ENCODE measurements at places on chromosomes 7 and 10. TPM values are rescaled to one million over a fixed set of nuclear protein-coding genes. Genes with fewer than 3 reads are reported as not detected.

The PRSS1 gene
- not detected for total RNA-seq

The LIPJ gene
- total RNA-seq = not detected

The SLC16A9 gene
- 1.5 TPM for total RNA-seq

The PCGF5 gene
- 27.5 TPM for total RNA-seq

The PSPH gene
- 35.1 TPM for total RNA-seq

The SEMA4G gene
- 6.9 TPM for total RNA-seq

The ABHD11 gene
- total RNA-seq = 14.3 TPM

The ACSL5 gene
- total RNA-seq = 22.5 TPM

The UCN3 gene
- not detected for total RNA-seq

The CALHM1 gene
- not detected for total RNA-seq

The AIFM2 gene
- total RNA-seq = 2.3 TPM

The GHRHR gene
- total RNA-seq = not detected

DNA sequence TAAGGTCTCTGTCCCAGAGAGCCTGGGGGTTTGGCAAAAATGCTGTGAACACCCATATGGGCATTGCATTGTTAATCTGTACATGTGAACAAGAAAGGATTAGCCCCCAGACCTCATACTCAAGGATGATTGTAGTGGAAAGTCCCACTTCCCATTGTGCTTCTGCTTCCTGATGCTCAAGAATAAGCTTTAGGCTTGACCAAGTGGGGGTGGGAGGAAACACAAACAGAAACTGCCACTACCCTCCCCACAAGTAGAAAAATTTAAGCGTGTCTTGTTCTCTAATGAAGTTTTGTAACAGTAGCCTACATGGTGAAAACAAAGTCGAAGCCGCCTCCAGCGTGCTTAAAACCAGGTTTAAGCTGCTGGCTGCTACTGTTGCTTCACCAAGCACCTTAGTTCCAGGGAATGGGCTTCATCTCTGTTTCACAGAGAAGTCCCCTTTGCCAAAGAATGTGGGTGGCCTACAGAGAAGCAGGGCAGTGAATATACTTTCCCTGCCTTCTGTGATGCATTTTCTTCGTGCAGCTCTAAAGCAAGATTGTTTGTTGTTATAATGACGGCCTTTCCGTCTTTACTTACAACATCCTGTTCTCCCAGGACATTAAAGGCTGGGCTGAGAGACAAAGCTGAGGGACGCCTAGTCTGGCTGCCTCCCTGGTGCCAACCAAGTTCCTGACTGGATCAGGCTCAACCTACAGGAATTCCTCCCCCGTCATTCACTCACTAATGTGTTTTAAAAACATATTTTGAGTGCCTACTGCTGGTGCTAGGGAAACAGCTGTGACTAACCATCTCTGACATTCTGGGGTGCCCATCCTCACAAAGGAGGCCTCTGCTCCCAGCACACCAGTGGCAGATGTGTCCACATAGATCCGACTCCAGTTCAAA, 32.1 kb upstream of the CCSER2 start:
- DNase-seq = peak; percentile 87

DNA sequence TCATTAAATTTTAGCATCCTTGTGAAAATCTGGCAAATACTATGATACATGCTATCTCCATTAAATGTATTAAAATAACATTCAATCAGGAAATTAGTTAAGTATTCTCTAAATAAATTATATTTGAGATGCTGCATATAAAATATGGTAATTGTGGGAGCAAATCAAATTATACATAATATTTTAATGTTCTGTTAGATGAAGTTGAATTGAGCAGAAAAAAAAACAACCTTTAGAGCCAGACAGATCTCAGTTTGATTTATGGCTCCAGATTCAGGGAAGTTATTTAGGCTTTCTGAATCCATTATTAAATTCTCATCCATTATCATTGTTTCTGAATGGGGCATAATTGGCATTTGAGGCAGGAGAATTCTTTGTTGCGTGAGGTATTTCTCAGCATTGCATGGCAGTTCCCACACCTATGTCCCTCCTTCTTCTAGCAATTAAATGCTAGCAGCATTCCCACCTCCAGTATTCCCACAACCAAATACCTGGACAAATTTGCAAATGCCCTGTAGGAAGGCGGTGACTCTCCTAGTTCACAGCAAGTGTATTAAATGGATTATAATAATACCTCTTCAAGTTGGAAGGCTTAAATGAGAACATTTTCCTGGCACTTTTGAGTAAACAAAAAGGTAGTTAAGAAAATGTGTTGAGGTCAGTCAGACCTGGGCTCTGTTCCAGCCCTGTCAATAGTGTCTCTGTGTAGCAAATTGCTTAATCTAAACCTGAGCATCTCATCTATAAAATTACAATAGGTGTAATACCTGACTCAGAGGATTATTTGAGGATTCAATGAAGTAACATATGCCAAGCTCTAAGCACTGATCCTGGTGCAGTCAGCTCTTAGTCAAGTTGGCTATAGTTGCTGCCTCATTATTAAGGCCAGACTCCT, 108.9 kb downstream of the RNLS start:
- no peak for DNase-seq

DNA sequence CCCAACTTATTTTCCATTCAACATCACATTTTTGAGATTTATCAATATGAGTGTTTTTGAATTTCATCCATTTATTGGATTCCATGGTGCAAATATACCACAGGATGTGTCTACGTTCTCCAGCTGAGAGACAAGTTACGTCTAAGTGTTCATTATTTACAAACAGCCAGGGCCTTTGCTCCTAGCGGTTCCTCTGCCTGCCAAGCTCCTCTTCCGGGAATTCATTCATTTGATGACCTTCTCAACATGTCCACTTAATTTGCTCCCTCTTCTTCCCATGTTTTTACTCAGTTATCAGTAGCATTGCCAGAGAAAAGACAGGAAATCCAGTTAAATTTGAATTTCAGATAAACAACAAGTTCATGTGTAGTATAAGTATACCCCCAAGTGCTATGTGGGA, 321.7 kb downstream of the PRPF18 start:
- no peak for DNase-seq

- no peak for DNase-seq
These were observed 182.3 kb upstream of the IMMP2L start for GRCh38 chr7:111744501-111745155.

DNA sequence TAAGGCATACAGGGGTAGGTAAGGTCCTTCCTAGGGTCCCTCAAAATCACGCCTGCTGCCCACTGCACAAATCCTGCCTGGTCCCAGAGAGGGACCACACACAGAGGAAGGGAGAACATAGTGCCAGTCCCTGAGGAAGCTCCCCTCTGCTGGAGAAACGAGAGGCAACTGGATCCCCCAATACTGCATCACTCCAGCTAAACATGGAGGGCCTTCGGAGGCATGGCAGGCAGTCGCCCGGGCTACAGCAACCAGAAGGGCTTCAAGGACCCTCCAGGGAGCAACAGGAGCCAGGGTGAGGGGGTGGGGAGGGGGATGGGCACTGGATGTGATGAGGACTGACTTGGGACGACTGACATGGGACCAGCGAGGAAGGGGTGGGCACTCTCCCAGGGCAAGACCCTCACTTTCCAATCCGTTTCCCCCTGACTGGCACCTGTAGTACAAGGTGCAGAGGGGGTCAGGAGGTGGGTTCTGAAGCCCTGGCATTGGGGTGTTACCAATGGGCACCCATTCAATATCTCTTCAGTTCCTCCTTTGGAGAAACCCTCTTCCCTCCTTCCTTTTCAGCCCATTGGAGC, 21.7 kb downstream of the DDIT4 start:
- DNase-seq = no peak

GRCh38 chr7:135333946-135334345, 100.3 kb downstream of the STRA8 start:
- no peak for DNase-seq

GRCh38 chr10:3542185-3542611, 242.8 kb downstream of the KLF6 start:
- DNase-seq = peak; percentile 44

DNA sequence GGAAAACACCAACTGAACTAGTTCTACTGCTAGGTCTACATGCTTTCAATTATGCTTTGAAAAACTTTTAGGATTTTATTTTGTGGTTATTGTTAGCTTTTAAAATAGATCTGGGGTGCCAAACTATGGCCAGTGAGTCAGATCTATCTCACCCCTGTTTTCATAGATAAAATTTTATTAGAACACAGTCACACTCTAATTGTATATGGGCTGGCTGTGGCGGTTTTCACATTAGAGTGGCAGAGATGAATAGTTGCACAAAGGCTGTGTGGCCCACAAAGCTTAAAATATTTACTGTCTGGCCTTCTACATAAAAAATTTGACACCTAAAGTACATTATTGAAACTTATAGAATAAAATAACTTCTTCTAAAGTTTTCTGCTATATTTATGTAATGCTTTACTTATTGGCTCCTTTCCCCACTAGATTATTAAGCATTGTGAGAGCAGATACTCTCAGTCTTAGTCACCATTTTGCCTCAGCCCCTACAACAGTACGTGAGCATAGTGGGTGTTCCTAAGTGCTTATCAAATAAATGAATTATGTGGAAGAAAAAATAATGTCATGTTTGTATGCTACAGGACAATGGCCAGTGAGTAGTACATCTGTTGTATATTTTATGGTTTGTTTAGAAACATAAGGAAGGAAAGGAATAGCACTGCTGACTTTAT, 5.4 kb upstream of the SUV39H2 start:
- no peak for DNase-seq

DNA sequence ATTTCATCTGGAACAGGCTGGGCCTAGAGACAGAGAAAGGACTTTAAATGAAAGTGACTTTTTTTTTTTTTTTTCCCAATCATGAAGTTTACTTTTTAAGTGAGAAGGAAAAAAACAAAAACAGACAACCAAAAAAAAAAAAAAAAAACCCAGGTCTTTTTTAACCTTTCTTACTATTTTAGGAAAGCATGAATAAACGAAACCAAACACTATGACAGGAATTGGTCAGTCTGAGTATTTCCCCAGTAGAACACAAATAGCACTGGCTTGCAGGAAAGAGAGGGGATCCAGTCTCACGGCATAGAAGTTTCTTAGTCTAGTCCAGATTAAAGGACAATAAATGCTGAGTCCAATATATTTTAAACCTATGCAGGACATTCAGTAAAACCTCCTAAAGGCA, 180.5 kb upstream of the CCDC6 start:
- no peak for DNase-seq

- no peak for DNase-seq
These were observed 159.4 kb downstream of the GRID1 start for GRCh38 chr10:86207226-86207625.

- DNase-seq = no peak
These were observed 186.1 kb downstream of the PRKG1 start for GRCh38 chr10:51260376-51260775.

DNA sequence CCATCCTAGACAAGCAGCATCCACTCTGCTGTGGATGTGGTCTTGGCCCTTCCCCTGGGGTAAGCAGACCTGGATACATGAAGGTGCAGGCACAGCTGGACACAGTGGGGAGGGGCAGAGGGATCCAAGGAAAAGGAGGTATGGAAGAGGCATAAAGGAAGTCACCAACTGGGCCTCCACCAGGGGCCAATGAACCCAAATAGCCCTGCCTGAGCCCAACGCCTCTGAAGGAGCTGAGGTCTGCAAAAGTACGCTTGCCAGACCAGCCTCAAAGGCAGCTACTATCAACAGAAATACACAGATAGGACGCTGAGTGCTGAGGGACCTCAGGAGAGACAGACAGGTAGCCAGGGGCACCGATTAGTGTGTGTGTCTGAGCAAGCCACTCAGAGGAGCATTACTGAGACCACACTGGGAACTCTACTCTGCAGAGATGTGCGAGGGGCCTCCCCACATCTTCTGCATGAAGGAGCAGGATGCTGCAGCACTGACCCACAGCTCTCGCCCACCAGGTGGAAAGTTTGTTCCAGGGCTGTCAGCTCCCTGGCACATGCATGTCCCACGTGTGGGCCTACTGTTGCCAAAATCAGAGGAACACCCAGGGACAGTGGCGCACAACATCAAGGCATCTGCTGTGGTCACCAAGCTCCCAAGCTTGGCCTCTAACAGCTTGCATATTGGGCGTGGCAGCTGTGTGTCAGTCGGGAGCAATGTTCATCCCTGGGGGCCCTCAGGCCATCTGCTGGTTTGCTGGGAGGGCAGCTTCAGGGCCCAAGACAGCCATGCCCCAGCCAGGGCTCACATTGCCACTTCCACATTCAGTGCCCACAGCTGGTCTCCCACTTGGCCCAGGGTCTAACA, 40.0 kb downstream of the MKI67 start:
- DNase-seq = no peak

- no peak for DNase-seq
These were observed 84.8 kb upstream of the EGR2 start for GRCh38 chr10:62900829-62901571.

GRCh38 chr10:82319562-82319961, 444.6 kb downstream of the NRG3 start:
- DNase-seq = no peak

DNA sequence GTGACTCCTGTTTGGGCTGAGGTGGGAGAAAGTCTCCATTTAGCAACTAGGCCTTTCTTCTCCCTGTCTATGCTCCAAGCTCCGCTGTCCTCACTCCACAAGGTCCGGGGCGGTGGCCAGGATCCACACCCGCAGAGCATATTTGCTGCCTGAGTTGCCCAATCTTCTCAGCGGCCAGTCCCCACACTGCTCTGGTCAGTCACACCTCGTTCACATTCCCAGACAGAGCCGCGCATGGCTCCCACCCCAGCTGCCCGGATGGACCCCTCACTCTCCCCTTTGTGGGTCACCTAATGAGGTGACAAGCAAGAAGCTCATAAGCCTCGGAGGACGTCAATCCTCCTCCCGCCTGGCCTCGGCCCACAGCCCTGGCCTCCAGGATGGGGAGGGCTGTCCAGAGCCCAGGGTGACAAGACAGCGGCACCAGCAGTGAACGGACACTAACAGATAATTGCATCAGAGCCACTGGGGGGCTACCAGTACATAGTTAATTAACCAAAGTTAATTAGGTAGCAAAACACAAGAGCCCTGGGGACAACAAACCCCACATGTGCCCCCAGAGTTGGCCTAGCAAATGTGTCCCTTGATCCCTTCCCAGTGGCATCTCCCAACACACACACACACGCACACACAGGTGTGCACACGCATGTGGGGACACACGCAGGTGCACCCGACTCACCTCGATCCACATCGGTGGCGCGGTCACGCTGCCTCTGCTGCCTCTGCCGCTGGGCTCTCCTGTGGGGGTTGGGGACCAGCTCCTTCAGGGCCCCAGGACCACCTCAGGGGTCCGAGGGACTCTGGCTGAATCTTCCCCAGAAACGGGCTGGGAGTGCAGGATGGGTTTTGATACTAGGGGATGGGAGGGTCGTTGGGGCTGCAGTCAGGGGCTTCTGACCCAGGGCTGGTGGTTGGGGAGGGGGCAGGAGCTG, 11.8 kb downstream of the EPHA1 start:
- DNase-seq = no peak

- no peak for DNase-seq
These were observed 39.0 kb downstream of the SCIN start for GRCh38 chr7:12609561-12609960.

Measured in glomerular endothelial cell (primary cell).